ENCODE measurements at places on chromosomes 6 and 20.

DNA sequence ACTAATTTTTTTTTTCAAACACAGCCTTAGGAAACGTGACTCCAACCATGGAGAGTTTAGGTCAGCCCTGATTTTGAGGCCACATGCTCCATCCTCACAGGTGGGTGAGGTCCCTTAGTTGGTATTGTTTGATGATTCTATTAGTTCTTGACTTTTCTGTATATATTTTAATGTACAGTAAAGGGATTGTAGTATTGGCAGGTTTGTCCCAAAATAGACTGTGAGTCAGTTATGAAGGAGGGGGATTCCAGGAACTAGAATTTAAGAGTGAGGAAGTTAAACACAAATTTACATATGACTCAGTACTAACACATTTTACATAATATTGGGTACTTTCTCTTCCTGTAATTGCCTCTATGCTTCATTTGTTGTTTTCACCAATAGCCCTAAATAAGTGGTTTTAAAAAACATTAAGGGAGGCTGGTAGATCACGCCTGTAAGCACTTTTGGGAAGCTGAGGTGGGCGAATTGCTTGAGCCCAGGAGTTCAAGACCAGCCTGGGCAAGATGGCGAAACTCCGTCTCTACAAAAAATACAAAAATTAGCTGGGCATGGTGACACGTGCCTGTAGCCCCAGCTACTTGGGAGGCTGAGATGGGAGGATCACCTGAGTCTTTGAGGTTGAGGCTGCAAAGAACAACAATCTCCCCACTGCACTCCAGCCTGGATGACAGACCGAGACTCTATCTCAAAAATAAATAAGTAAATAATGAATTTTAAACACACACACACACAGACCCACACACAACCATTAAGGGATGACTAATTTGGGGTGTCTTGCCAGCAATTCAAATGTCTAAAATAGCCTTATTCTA lies 81.8 kb downstream of the SGK1 start:
- DNase-seq = no peak

GRCh38 chr6:128069188-128069587 lies 168.3 kb upstream of the THEMIS start:
- DNase-seq = no peak

- DNase-seq = no peak
Measured at GRCh38 chr6:113701552-113702254, 155.4 kb upstream of the MARCKS start.

GRCh38 chr6:10305790-10306415 lies 109.0 kb downstream of the TFAP2A start:
- no peak for DNase-seq

- DNase-seq = no peak
Measured at GRCh38 chr6:56096946-56097621, 150.3 kb downstream of the COL21A1 start.

- no peak for DNase-seq
Measured at GRCh38 chr6:108896111-108896661, 48.0 kb downstream of the ARMC2 start.

- no peak for DNase-seq
Measured at GRCh38 chr6:73792738-73793137, 96.7 kb downstream of the CD109 start.

GRCh38 chr20:58677079-58677604 lies 15.5 kb upstream of the NPEPL1 start:
- no peak for DNase-seq

GRCh38 chr6:4355241-4355640 lies 219.9 kb upstream of the ECI2 start:
- DNase-seq = no peak

DNA sequence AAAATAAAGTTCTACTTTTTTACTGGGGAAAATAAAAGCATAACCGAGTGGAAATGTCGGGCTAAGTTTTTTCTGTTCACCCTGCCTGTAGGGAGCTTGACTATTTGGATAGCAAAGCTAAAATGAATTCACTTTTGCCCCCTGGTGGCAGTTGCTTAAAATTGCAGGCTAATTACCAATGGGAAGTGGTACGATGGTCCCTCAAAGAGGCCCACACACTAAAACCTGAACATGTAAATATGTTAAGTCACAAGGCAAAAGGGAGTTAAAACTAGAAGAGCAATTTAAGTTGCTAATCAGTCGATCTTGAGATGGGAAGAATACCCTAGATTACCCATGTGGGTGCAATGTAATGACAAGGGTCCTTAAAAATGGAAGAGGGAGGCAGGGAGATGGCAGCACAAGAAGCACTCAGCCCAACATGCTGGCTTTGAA lies 916 bp upstream of the SUN5 start:
- no peak for DNase-seq

GRCh38 chr6:62803094-62803493 lies 408.2 kb upstream of the FKBP1C start:
- no peak for DNase-seq

- no peak for DNase-seq
Measured at GRCh38 chr6:34926655-34927054, 37.6 kb downstream of the ANKS1A start.

DNA sequence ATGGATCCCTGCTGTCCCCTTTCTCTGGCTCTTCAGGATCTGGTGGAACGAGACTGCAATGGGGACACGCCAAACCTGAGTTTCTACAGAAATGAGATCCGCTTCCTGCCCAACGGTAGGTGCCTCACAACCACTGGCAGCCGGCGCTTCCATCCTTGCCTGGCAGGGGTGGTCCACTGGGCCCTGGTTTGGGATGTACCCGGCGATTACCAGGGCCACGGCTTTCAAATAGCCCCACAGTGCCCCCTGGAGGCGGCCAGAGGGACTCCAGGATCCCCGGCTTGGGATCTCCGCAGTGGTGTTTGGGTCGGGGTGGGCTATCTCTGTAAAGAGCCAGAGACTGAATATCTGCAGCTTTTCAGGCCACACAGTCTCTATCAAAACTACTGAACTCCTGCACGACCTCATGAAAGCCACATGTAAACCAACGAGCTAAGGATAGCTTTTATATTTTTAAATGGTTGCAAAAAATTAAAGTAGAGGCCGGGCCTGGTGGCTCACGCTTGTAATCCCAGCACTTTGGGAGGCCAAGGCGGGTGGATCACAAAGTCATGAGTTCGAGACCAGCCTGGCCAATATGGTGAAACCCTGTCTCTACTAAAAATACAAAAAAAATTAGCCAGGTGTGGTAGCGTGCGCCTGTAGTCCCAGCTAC lies 3.7 kb downstream of the OGFR start:
- peak; percentile 27 for DNase-seq

DNA sequence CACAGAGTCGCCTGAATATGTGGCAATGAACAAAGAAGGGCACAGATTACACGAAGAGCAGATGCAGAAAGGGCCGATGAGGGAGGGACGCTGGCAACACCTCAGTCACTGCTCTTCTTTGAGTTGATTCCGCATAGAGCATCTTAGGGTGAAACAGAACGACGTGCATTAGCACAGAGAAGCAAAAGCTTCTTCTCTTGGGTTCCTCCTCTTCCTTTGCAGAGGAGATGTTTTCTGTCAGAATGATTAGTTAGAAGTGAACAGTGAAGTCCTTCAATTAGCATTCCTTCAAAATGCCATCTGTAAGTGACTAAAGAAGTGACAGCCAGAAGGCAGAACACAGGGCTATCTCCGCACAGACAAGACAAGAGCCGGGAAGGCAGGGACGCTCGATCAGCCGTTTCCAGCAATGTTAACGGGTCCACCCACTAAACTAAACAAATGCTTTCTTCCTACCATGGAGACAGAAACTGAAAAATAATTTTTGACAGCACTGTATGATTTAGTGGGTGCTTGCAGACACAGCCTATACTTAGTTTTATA lies 219.8 kb upstream of the AGPAT4 start:
- no peak for DNase-seq

DNA sequence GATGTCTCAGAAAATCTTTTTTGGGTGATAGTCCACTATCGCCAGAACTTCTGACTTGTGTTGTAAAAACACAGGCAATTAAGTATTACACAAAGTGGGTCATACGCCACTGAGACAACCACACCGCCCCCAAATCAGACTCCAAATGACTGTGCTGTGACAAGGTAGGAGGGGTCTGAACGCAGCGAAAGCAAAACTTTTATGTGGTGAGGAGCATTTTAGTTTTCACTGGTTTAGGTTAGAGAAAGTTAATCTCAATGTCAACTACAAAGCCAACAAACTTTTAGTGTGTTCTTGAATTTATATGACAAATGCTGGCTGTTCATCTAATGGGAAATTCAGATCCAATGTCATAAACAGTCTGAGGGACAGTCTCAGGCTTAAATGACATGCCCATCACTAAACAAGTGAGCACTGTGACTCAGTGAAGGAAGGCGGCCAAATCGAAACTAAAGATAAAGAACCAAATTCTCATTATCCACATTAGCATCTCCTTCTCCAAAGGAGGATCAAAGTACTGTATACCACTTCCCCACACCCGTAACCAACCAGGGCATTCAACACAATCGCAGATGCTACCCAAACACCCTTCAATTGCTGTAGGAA lies 186.7 kb downstream of the GJA10 start:
- DNase-seq = no peak

DNA sequence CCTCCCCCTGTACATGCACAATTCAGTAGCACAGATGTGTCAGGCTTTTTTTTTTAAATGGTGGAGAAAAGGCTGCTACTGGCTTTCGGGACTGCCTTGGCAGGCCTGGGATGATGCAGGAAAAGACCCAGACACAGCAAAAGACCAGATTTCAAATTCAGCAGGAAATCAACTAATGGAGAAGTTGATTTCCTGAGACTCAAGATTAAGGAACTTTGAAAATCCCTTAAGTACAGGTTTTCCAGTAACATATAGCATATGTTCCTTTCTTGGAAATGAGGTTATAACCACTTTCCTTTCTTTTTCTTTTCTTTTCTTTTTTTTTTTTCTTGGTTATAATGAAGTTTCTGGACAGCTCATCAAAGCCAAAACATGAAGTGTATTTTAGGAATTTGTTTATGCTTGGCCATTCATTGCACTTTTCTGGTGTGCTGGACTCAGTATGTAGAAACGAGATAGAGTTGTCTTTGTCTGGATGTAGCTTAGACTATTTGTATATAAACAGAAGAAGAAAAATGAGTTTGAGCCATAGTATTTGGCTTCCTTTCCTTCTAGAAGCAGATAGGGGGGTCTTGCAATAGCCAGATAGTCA lies 119.4 kb downstream of the SASH1 start:
- DNase-seq = no peak

DNA sequence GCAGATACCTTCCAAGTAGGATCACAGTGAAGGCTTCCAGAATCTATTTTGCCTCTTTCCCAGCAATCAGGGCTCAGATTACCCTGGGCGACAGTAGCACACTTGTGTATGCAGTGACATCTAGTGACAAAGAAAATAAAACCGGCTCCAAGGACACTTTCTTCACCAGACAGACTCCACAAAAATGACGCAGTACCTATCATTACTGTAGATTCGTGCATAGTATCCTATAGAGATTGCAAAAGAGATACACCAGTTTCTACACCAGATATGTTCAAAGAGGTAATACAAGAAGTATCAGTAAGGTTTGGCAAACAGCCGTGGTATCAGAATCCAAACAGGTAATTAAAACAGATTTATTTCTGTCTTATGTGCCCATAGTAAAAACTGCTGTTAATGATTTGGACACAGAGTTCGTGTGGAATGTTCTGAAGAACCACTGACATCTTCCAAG lies 600.4 kb upstream of the JAG1 start:
- DNase-seq = peak; percentile 75

DNA sequence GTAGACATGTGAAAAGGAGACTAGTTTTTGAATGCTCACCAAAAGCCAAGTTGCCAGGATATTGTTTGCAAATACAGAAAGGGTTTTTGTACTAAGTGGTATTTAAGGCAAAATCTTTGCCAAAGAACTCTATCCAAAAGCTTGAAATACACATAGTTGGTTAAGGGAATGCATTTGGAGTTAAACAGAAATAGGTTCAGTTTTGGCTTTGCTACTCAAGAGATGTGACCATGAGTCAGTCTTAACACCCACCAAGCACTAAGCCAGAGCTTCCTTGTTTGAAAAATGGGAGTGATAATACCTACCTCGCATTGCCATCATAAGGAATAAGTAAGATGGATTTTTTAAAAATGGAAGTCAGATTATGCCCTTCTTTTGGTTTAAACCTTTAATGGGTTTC lies 191.7 kb upstream of the LAMP5 start:
- DNase-seq = no peak

- DNase-seq = no peak
Measured at GRCh38 chr6:37894585-37894984, 75.1 kb downstream of the ZFAND3 start.

DNA sequence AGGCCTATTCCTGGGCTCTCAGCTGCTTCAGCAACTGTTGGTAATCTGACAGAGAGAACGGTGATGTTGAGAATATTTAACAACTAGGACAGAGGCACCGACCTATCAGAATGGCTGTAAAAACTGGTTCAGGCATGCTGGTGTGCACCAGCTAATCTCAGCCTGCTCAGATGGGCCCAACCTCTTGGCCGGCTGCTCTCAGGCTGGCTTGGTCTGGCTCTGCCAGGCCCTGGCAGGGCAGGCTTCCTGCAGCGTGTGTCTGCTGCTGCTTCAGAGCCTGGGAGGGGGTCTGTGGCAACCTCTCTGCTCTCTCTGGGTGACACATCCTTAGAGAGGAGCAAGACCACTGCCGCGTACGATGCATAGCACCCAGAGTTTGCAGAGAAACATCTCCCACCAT lies 4.8 kb downstream of the SLC2A12 start:
- no peak for DNase-seq

GRCh38 chr6:110520209-110520965 lies 44.0 kb upstream of the SLC22A16 start:
- no peak for DNase-seq

- DNase-seq = no peak
Measured at GRCh38 chr20:11195169-11195568, 521.4 kb upstream of the JAG1 start.

- no peak for DNase-seq
Measured at GRCh38 chr20:43665466-43666176, 1.3 kb upstream of the MYBL2 start.

- no peak for DNase-seq
Measured at GRCh38 chr6:117448011-117448410, 22.3 kb upstream of the ROS1 start.

DNA sequence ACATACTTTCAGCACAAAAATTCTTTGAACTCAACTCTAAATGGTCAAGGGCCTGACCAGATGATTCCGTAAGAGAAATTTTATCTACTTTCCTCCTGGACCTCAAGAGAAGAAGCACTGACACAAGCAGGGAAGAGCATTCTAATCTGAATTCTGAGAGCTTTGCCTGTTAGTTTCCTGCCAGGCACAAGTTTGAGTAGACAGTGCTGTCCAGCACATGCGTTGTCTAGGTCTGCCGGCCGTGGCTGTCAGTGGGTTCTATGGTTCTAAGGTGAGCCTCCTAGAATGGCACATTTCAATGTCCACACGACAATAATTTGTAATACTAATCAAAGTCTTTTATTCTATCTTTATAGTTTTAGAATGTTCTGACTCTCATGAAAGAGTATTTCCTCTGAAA lies 91.9 kb downstream of the RFPL4B start:
- no peak for DNase-seq

- DNase-seq = no peak
Measured at GRCh38 chr6:135993361-135993760, 141.9 kb downstream of the PDE7B start.

GRCh38 chr20:4966826-4967751 lies 34.2 kb downstream of the SLC23A2 start:
- DNase-seq = no peak
